Retinal pigment epithelial cell (primary cell): ENCODE measurements at places on chromosomes 5 and 9.

DNA sequence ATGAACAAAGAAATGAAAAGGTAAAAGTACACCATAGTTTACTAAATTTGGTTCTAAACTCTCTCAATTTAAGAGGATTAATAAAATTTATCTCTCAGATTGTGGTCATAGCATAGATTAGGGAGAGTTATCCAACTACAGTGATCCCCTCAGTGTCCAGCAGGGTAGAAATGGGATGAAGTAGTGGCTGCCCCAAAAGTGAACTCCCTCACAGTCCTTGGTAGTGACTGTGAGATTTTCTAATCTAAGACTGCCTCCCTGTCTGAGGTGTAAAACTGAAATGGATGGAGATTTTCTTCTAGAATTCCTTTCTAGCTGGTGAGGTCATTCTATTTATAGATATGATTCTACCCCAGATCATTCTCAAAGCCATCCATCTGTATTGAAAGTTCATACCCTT is 455.5 kb downstream of the ACTL7B start:
- DNase-seq = no peak

- DNase-seq = no peak
Measured at GRCh38 chr9:108168236-108168850, 678.8 kb upstream of the KLF4 start.

DNA sequence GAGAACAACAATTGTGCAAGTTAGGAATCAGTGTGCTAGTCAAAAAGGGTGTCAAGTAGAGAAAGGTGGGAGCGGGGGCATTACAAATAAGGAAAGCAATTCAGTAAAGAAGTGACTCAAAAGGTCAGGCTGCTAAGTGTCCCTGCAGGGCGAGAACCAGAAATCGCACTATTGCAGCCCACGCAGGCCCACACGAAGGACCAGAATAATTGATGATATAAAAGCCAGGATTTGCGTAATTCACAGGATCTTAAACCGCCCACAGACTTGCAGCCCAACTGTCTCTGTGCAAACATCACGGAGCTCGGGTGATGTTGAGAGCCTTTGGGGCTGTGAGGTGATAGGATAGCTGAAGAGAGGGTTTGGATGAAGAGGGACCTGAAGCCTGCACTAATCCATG is 349.0 kb downstream of the BRINP1 start:
- DNase-seq = no peak

- DNase-seq = no peak
Measured at GRCh38 chr5:6359555-6360322, 18.6 kb downstream of the MED10 start.

- no peak for DNase-seq
Measured at GRCh38 chr9:111481885-111482636, 2.1 kb downstream of the ECPAS start.

GRCh38 chr5:126829098-126829497 is 52.2 kb downstream of the LMNB1 start:
- DNase-seq = no peak

DNA sequence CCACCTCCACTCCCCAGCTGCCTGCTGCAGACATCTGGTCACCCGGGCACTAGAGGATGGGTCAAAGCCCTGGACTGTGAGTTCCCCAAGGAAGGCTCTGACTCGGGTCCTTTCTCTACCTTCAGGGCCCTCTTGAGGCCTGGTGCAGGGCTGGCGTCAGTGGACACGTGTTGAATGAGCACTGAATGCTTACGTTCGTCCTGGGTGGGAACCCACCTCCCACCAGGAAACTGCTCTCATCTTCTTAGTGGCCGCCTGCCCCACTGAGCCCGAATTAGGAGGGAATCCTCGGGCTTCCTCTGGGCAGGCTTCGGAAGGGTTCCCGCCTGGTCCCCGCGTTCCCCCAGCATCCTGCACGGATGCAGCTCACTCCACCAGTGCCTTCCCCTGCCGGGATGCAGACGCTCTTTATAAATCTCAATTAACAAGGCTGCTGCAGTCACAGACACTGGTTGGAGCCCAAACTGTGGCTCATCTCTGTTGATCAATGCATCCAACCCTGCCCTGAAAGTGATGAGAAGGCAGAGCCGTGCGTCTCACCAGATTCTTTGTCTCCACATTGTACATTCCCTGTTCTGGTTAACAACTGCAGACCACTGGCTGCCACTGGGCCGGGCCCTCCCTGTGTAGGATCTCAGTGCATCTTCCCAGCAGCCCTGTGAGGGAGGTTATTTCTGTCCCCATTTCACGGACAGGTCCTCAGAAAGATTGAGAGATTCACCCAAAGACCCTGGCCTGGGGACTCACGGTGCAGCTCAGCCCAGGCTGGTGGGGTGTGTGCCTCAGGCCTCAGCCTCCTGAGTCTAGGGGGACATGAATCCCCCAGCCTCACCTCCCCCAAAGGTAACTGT is 168.8 kb downstream of the GAPVD1 start:
- no peak for DNase-seq
